ENCODE measurements at places on chromosomes 1 and 21.

GRCh38 chr1:53552146-53552861, 93.1 kb downstream of the DMRTB1 start:
- DNase-seq: peak; percentile 4

- no peak for DNase-seq
Observed at GRCh38 chr1:202247837-202248795, 54.5 kb downstream of the LGR6 start.

DNA sequence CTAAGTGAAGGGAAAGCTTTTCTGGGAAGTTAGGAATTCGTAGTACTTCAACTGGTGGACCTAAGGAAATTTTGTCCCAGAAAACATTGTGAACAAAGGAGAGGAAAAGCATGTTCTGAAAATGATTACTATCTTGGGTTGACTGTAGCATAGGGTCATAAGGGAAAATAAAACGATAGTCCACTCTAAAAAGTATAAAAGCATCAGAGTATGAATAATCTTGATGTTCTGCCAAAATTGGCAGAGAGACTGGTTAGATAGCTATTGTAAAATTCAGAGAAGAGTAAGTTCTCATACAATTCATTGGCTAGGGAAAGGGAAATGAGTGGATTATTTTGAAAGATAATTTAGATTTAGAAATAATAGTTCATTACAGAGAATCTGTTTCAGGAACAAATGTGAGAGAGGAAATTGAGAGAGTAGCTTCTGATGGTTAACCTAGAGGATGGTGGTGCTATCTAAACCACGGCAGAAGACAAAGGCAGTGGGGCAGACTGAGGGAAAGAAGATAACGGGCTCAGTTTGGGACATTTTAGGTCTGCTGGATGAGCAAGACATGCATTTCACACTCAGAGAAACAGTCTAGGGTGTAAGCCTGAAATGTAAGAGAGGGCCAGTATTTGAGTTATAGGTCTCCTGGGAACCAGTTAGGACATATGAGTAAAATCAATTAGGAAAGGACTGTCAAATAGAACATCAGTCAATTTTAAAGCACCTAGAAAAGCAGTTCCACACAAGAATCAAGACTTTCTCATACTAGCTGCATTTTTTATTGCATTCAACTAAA, 799.3 kb upstream of the CXADR start:
- no peak for DNase-seq

GRCh38 chr1:184443624-184444023, 56.8 kb downstream of the C1orf21 start:
- no peak for DNase-seq

- no peak for DNase-seq
Observed at GRCh38 chr1:18764362-18764761, 95.1 kb downstream of the TAS1R2 start.

- no peak for DNase-seq
Observed at GRCh38 chr1:11132563-11133293, 33.1 kb upstream of the EXOSC10 start.

DNA sequence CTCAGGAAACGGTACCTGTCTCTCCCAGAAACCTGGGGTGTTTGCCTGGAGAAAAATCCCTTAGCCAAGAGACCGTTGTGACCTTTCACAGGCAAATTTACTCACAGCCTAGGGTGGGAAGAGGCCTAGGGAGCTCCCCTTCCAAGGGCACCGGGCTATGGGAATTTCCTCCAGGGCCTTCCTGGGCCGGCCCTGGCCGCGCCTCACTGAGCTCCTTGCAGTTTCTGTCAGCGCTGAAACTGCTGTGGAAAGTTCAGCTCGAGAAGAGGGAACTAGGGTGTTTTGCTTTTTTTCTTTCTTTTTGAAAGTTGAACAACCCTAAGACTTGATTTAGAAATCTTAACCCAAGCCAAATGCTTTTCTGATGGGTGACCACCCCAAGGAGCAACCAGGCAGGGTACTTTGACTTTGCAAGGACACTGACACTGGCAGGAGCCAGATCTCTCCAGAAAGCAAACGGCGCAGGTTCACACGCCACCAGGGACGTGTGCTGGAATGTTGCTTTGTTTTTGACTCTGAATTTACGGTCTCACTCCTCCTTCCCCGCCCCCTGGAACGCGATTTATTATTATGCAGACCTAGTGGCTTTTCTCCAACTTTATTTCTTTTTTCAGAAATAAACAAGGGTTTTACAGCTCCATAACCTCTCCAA, 229.6 kb upstream of the JUN start:
- DNase-seq: peak; percentile 45

DNA sequence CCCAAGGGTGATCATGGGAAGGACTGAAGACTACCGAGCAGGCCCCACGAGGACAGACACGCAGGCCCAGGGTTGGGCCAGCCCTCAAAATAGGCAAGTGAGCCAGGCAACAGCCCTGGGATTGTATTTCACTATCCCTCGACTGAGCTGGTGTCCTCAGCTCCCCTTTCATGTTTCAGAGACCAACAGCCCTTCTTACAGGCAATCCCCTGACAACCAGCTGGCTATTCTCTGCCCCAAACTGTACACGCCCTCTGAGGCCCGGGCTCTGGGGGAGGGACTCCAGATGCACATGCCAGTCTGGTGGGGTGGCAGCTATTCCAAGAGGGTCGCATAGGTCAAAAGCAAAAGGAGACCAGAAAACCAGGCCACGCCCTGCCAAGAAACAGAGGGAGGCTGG, 243.0 kb downstream of the TOMM20 start:
- DNase-seq: no peak

- peak; percentile 55 for DNase-seq
Observed at GRCh38 chr1:2547210-2548067, 8.7 kb upstream of the TNFRSF14 start.

DNA sequence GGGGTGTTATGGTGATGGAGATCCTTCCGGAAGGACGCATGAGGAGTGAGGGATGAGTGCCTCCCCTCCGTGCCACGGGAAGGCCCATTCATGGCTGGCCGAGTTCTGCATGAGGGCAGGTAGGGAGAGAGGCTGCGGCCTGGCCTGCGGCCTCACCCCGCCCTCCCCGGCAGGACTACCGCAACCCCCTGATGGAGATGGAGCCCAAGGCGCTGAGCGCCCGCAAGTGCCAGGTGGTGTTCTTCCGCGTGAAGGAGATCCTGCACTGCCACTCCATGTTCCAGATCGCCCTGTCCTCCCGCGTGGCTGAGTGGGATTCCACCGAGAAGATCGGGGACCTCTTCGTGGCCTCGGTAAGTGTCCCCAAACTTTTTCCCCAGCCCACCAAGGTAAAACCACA, 83.3 kb downstream of the ARHGEF10L start:
- DNase-seq: no peak

GRCh38 chr1:23657659-23658275, 33.8 kb upstream of the RPL11 start:
- peak; percentile 32 for DNase-seq

- no peak for DNase-seq
Observed at GRCh38 chr1:58290685-58291372, 255.7 kb downstream of the OMA1 start.

DNA sequence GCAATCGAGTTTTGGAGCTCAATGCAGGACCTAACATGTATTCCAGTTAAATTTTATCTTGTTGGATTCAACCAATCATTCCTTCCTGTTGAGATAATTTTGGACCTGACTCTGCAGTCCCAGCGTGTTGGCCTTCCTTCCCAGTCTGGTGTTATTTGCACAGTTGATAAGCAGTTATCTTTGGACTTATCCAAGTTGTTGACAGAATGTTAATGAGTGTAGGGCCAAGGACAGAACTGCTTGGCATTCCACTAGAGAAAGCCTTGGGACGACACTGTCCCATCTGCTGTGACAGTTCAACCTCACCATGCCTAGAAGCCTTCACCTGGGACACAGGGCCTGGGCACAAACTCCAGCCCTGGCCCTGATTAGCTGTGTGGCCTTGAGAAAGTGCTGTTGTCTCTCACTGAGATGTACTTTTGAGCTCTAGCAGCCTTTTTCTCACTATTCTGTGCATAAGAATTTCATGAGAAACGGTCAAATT, 104.1 kb upstream of the SLC25A33 start:
- DNase-seq: no peak

GRCh38 chr1:57091642-57092041, 125.8 kb upstream of the C8B start:
- DNase-seq: no peak

DNA sequence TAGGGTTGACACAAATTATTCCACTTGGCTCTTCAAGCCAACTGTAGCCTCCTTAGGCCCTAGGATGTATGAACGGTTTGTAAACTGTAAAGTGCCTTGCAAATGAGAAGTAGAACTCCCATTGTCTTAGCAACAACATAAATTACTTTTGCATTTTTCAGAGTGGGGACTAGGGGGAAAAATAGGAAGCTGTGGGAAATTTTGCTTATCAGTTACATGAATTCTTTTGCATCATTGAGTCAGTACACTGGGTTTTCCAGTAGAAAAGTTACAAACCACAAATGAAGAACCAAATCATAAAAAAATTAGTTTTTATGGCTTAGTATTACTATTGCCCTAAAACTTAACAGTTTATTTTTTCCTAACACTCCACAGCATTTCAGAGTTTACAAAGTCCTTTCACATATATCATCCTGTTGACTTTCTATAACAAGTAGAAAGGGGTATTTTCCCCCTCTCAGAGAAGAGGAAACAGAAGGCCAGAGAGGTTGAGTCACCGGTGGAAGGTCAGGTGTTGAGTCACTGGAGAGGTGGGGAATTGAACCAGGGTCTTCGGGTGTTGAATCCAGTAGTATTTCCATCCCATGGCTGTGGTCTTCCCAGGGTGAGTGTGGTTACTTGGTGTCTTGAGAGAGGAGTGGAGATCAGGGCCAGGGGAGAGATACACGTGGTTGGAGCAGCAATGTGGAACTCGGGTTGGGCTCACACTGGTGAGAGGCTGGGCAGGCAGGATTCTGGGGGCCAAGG, 71.9 kb upstream of the USP24 start:
- DNase-seq: no peak

- no peak for DNase-seq
Observed at GRCh38 chr21:46182548-46183336, 1.5 kb downstream of the SPATC1L start.

GRCh38 chr1:224592636-224593582, 23.2 kb upstream of the CNIH3 start:
- no peak for DNase-seq

GRCh38 chr1:80629304-80629837, 1171.4 kb upstream of the ADGRL2 start:
- no peak for DNase-seq

- no peak for DNase-seq
Observed at GRCh38 chr1:156359249-156359648, 9.8 kb upstream of the RHBG start.

DNA sequence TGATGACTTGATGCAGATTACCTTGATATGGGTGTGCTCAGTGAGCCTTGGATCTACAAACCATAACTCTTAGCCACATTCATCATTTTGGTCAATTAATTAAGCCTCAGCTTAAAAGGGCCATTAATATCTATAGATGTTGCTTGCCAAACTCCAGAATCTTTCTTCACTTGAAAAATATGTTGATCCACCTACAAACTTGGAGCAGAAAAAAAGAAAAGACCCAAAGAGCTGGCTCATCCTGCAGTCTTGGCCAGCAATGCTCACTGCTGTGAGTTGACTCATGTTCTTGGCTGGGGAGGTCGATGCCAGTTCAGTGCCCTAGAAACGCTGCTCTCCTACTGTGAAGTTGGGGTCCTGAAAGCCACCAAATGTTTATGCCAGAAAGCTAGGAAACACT, 75.4 kb downstream of the DPT start:
- no peak for DNase-seq

GRCh38 chr1:65163201-65163805, 15.3 kb downstream of the AK4 start:
- DNase-seq: no peak

DNA sequence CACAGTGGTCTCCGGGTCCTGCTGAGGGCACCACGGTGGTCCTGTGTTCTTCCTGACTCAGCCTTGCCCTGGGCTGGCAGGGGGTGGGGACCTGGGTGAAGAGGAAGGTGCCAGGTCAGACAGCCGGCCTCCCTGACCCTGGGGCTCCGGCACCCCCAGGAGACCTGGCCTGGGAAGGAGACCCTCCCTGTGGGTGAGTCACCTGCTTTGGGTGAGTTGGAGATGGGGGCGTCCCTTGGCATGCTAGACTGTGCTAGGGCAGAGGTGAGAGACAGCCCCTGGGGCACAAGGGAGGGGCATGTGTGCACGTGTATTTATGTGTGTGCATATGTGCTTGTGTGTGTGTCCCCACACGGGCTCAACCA, 23.4 kb downstream of the SPSB1 start:
- DNase-seq: no peak

DNA sequence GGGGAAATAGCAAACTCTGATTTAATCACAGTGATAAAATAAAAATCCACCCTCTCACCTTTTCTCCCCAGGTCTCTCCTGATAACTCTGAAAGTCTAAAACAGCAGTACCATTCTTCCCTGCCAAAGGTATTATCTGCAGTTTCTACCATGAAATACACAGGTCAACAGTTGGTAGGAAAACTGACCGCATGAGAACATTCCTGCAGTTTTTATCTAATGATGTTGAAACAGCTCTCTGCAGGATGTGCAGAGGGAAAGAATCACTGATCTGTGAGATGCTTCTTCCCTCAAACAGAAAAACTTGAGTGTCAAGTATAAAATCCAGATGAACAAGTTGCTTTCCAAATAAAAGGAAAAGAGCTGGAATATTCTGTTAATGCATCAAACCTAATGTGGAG, 39.1 kb downstream of the KCNJ6 start:
- no peak for DNase-seq
